ENCODE measurements at places on chromosomes 5 and 9. TPM values are rescaled to one million over a fixed set of nuclear protein-coding genes. Genes with fewer than 3 reads are reported as not detected.

Gene PCDHA9
- total RNA-seq, result not detected

Gene PWWP2A
- 17.5 TPM for total RNA-seq

DNA sequence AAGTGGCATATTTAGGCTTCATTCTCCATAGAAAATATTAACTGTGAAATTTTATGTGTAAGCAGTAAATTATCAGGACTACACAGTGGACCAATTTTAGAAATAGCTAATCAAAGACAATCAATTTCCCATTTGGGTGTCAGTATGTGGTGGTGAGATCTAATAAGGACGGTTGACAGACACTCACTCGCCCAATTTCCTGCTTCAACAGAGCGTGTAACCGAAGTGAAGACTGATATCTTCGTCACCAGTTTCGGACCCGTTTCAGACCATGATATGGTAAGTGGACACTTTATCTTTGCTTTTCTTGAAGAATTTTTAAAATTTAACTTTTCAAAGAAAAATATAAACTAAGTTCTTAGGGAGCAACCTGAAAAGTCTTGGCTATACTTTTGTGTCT, 17.6 kb downstream of the GABRA1 start:
- no peak for DNase-seq

DNA sequence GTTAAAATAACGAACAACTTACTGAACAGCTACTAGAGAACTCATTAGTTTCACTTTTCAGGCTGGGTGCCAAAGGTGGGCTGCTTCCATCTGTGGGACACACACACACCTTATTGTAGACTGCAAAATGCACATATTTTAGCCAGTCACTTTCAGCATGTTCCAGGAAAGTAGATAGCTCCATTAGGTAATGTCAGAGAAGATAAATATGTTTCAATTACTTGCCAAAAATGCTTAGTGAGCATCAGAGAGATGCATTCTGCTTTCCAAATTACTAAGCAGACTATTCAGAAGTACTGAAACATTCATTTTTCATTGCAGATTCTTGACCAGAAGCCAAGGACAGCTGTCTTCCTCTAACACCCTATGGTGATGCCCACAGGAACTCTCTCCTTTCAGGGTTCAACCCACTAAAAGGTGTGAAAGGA, 56.2 kb upstream of the APC start:
- DNase-seq, result no peak

DNA sequence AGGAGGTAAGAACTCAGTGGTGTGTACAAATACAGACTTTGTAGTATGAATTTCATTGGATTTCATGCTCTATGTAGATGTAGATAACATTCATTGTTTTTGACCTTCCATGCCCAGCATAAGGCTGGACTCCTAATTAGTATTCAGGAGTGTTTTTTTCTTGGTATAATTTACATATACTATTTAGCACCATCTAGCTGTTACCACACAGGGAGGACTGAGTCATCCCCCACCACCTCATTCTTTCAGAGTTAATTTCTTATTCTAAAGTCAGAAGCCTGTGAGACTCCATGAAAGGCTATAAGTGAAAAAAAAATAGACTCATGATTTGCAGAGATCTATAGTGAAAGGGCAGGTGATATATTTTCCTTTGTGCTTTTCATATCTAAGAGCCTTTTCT, 555.0 kb downstream of the PRR16 start:
- no peak for DNase-seq

- DNase-seq, result no peak
Observed at GRCh38 chr9:129256959-129257713, 79.1 kb upstream of the IER5L start.

GRCh38 chr9:76373173-76373783, 20.9 kb downstream of the RFK start:
- DNase-seq, result no peak

Data from activated CD8-positive, alpha-beta T cell treated with anti-CD3 and anti-CD28 coated beads for 36 hours (primary cell).